ENCODE measurements at places on chromosomes 2 and 18.

DNA sequence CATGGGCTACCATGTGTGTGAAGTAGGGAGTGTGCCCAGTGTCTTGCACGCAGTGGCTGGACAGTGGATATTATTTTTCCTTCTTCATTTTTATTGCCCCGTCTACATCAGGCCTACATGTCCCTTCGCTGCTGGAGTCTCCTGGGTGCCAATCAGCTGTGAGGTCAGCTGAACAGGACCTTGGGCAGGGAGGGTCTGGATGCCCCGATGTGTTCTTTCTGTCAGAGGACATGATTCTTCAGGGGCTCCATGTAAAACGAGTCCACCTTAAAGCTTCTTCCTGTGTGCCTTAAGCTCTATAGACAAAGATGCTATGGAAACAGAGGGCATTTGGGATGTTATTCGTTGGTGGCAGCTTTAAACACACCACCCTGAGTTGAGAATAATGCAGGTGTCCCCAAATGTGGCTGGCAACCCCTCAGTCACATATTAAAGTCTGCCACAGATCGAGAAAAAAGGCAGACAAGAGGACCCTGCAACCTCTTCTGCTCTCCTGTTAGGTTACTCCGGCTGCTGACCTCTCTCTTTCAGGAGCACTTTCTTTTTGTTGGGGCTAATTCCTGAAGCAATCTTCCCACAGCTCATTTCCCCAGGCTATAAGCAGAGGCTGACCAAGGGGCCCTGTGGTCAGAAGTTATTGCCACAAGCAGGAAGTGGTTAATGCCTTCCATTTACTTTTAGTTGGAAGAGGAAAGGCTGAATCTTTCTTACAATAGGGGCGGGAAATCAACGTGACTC lies 20.0 kb downstream of the GREB1 start:
- no peak for DNase-seq

DNA sequence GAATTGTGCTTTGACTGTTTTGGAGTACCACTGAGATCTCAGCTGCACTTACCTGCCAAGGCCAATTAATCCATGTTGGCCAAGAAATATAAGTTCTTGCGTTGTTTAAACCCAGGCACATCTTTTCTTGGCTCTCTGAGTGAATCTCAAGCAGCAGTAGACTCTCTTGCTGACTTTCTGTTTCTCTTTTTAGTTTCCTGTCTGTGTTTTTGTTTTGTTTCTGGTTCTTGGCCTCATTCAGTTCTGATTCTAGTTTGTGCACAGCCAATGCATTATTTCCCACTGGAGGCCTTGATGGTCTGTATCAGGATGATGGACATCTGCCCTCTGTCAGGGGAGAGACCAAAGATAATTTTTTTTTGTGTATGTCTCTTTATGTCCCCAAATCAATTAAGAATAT lies 379.4 kb downstream of the CDH2 start:
- no peak for DNase-seq

- no peak for DNase-seq
These were observed 295.0 kb upstream of the ZNF521 start for GRCh38 chr18:25646971-25647370.

DNA sequence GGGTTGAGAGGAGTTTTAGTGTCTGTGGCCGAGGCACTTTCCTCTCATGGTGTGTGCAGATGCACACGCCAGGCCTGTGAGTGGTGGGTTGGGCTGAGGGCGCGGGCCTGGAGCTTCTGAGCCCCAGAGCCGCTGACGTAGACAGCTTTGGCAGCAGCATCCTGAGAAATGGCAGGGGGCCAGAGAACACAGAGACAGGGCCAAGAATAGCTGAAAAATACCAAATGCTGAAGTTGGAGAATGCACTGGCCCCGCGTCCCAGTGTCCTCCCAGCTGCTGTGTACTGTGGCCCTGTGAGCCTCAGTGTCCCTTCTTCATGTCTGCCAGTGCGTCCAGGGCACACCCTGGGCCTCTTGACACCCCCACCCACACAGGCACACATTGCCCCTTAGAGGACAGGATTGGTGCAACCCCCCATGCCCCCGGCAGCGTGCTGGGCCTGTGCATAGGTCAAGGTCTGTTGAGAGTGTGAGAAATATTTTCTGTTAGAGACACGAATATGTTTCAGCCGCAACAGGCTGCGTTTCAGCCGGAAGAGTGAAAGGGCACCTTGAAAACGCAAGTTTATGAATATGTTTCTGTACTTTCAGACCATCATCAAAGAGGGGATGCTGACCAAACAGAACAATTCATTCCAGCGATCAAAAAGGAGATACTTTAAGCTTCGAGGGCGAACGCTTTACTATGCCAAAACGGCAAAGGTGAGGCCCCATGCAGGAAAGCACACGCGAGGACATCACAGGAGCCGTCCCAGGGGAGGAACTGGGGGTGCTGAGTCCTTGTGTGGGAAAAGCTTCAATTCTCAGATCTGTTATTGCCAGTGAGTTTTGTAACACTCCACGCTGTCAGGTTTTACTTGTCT lies 33.6 kb downstream of the DGKD start:
- DNase-seq = no peak

DNA sequence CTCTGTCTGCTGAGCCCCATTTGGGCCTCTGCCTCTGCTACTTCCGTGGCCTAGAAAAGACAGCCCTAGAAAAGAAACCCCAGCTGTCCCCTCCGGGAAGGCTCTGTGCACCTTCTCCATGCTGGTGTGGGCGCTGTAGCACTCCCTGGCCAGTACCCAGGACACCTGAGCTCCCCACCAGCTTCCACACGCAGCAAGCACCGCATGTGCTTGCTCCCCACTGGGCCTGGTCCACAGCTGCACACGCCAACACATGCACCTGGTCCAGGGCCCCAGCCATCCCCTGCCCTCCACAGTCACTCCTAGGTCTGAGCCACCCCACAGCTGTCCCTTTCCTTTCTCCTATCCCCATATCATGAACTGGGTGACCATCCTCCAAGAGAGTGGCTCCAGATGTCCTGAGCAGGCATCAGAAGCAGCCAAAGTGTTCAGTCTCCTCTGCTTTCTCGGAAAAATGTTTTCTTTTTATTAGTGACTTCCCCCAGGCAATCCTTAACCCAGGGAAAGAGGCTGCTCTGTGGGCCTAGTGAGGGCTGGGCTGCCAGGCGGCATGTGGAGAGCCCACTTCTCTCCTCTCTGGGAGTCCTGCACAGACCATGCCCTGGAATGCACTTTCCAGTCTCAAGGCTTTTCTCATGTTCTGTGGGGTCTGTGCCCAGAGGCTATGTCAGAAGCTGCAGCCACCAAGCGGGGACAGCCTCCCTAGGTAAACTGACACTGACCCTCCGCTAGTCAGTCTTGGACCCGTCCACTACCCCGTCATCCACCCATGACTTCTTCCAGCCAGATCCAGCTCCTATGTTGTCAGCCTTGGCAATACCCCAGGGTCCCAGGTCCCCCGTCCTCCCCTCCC lies 133.7 kb downstream of the KLHL29 start:
- DNase-seq = no peak

DNA sequence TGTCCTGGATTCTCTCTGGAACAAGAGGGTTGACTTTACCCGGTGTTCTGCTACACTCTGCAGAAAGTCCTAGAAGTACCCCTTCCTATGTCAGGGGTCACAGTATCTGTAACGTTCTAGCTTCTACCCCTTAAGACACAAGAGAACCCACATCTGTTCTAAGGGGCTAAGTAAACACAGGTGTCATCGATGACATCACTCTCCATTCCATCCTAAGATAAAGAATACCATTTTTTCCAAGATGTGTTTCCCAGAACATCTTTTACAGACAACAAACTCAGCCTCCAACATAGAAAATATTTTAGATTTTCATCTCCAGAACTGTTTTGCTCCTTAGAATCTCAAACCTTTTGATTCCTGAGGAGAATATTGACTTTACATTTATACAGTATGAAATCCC lies 239.1 kb downstream of the TRIB2 start:
- DNase-seq = no peak

GRCh38 chr2:86035883-86036668 lies 69.6 kb downstream of the POLR1A start:
- DNase-seq = peak; percentile 51

DNA sequence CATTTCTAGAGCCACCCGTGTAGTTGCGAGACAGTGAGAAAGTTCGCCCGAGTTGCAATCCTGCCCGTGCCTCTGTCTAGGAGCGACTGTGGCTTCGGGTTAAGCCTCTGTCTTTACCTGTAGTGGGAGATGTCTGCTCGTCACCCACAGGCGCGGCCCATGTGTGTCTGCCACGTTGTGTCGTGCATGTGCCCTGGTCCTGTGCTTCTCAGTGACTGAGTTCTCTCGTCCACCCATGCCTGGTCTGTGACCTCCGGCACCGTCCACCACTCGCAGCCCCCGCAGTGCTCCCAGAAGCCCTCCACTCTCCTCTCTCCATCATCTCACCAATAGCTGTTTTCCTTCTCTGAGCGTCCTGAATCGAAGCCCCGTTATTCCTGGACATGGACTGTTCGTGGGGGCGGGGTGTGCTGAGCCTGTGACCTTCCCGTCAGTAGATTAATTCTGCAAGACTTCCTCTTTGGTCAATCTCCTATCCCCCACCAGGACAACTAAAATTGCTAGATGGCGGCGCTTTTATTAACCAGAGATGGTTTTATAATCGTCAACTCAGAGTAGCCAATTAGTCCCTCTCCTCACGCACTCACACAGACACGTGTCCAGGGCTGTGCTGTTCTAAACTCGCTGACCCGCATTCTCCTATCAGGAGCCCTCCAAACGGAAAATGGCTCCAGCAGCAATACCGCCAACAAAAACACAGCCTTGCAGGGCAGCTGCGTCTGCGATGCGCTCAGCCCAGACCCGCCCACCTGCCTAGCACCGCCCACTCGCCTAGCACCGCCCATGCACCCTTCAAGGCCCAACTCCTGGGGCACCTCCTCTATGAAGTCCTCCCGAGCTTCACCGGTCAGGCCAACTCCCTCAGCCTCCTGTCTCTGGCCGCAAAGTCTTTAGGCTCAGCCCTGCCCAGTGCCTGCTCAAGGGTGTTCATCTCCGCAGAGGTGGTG lies 119.4 kb downstream of the TWIST2 start:
- DNase-seq = no peak

DNA sequence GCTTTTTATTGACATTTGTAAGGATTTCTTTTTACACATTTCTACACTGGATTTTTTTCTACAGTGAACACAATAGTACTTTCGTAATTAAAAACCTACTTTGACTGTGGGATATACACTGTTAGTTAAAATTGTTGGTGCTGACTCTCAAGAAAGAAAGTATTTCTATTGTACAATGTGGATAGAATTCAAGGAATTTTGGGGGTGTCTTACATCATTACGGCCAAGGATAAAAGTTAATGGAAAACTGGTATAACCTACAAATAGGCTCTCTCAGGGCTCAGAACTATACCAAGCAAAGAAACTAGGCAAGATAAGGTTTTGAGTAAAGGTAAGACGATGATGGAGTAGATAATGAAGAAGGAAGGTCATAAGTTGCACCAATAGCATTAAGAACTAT lies 198.4 kb upstream of the PARD3B start:
- DNase-seq = no peak
